ENCODE measurements at places on chromosomes 2 and 18.

DNA sequence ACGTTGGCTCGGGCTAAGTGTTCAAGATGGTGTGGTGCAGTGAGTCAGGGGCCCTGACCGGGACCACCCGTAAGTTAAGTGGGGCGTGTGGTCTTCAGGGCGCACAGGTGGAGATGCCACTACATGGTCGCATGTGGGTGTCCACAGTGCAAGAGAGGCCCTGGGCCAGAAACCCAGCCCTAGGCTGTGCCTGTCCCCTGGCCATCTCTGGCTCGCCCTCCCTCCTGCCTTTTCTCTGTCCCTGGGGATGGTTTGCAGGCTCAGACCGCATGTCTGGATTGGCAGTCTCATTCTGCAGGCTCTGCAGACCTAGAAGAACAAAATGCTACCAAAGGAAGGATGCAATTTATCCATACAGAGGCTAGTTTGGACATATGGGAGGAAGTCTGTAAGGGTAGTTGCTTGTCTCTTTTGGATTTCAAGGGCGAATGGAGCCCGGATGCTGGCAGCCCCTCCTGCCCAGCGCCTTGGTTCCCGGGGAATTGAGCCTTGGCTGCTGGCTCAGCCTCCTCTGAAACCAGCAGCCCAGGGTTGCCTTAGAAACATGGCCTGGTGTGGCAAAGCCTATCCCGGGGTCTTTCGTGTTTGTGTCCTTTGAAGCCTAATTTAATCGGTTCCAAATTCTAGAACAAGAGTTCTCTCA is 417.5 kb upstream of the HS6ST1 start:
- DNase-seq: no peak

GRCh38 chr2:173502296-173502695 is 147.6 kb downstream of the CDCA7 start:
- no peak for DNase-seq

DNA sequence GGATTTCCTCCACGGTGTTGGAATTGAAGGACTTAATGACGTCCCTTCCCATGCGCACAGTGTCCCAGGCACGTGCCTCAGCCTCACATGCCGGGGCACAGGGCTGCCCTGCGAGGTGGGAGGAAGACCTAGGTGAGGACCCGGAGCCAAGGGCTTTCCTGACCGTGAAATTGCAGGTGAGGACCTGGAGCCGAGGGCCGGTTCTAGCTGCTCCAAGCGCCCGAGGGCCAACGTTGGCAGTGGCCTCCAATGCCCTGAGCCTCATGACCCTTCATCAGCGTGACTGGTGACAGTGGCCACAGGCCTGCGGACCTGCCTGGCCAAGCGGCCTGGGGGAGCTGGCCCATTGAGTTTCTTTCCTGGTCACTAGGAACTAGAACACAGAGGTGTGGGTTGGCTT is 338.2 kb upstream of the MYT1L start:
- DNase-seq: no peak

DNA sequence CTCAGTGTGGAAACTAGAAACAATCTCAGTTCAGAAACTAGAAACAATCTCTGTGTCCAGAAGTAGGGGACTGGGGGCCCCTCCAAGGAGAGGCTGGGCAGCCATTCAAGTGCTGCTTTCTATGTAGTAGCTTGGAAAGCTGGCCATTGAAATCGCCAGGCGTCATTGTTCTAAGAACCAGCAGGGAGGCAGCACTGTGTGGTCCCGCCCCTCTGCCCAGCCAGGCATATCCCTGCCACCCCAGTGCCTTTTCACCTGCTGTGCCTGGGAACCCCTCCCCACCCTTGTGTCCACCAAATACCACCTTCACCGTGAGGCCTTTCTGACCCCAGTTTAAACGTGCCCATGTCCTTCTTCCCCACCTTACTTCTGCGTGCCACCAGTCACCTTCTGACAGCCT is 221.6 kb downstream of the GBX2 start:
- DNase-seq: no peak

DNA sequence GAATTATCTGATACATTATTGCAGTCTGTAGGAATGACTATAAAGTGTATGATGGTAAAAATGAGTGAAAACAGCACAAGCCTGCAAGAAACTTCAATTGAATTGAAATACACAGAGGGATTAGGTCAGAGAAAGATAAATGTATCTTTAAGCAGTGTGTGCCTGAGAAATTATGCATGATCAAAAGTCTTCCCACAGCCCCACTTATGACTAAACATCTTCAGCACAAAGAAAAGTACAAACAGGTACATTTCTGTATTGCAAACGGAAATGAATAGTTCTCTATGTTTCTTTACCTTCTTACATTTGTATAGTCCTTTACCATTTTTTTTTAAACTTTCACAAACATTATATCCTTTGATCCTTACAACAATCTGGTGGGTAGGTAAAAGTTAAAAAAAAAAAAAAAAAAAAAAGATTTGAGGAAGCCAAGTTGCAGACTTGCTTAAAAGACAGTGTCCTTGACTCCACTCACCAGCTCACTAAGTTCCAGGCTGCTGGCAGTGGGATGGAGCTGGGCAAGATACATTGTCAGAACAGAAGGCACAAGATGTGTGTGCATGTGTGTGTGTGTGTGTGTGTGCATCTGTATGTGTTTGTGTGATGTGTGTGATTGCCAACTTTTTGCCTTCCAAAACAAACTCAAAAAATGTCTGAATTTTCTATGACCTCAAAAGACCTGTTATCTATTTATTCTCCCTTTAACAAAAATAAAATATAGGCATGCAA is 423.7 kb upstream of the ACVR2A start:
- no peak for DNase-seq

- DNase-seq: no peak
Observed at GRCh38 chr2:61220768-61221167, 58.8 kb downstream of the C2orf74 start.

GRCh38 chr2:191748528-191749180 is 70.7 kb downstream of the NABP1 start:
- no peak for DNase-seq

GRCh38 chr2:120732506-120733237 is 3.0 kb upstream of the GLI2 start:
- no peak for DNase-seq

GRCh38 chr2:12923907-12924610 is 207.3 kb downstream of the TRIB2 start:
- no peak for DNase-seq

DNA sequence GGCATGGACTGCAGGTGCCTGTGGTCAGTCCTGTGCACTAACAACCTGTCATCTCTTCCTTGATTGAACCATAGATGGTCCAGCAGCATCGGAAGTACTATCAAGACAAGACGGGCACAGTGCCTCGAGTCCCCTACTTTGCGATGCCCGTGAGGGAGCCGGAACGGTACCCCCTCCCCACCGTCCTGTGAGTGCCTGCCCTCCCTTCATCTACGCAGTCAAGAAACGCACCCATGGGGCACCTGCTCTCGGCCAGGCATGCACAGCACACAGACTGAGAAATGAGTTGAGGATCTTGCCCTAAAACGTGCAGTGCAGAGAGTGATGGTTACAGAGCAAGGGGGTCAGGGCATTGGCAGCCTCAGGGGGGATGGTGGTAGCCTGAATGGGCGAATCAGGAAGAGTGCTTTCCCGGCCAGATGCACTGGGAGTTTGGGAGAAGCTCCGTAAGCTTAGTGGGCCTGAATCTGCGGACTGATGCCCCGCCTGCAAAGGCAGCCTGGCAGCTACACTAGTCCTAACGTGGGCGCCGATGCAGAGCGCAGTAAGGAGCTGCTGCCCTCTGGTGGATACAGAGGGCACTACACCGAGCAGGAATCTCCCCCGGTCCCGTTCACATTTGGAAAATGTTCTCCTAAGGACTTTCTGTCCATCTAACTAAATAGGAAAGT is 63.6 kb downstream of the CIB4 start:
- peak; percentile 82 for DNase-seq

DNA sequence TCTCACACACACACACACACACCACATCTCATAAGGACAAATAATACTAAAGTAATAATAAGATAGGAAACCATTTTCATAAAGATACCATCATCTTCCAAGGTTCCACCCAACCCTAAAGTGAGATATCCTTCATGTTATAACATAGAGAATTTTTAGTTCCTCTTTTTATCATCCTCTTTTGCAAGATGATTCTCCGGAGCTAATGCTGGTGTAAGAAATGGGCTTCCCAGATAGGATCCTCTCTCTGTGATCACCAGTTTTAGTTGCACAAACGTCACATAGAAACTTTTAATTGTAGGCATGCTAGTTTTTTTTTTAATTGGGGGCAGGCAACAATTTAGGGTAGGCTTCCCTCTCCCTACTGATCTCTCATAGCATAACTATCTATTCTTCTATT is 49.6 kb downstream of the ARHGAP25 start:
- no peak for DNase-seq

Data from activated CD4-positive, alpha-beta T cell treated with anti-CD3 and anti-CD28 coated beads for 36 hours (primary cell).